SJSA1 (cell line): ENCODE measurements at places on chromosomes 12 and 14. TPM values are rescaled to one million over a fixed set of nuclear protein-coding genes. Genes with fewer than 3 reads are reported as not detected.

CCDC197 gene
- not detected in 2 replicates for total RNA-seq

GPR162 gene
- total RNA-seq = 0.16 TPM in 1 of 2 replicates, not detected in the other

ERP27 gene
- total RNA-seq = not detected in 2 replicates

DACT1 gene
- total RNA-seq = 1.7 and 3.2 TPM in 2 replicates

BHLHE41 gene
- total RNA-seq = 36.1 and 69.1 TPM in 2 replicates

TAS2R46 gene
- total RNA-seq = 0.89 and 6.9 TPM in 2 replicates

CDC42BPB gene
- total RNA-seq = 53.4 and 56.5 TPM in 2 replicates

KRT74 gene
- total RNA-seq = not detected in 2 replicates

PPP4R3A gene
- 34.6 and 61.8 TPM in 2 replicates for total RNA-seq

BCAT1 gene
- total RNA-seq = 102 and 107 TPM in 2 replicates

FOXN4 gene
- total RNA-seq = not detected in 2 replicates

GLIPR1 gene
- 34.4 and 81.5 TPM in 2 replicates for total RNA-seq

TAS2R8 gene
- not detected in 2 replicates for total RNA-seq

DICER1 gene
- total RNA-seq = 28.6 and 61.9 TPM in 2 replicates

ADAM21 gene
- total RNA-seq = 0.26 TPM in 1 of 2 replicates, not detected in the other

BMP4 gene
- total RNA-seq = 1.8 and 3.4 TPM in 2 replicates

RBM23 gene
- 67.8 and 86.9 TPM in 2 replicates for total RNA-seq

ITGA7 gene
- total RNA-seq = 0.24 TPM in 1 of 2 replicates, not detected in the other

GNG2 gene
- total RNA-seq = 13.1 and 23.2 TPM in 2 replicates

FOXM1 gene
- 55.9 and 66.4 TPM in 2 replicates for total RNA-seq

B4GALNT1 gene
- 841 and 950 TPM in 2 replicates for total RNA-seq

TAS2R50 gene
- 0.84 TPM in 1 of 2 replicates, not detected in the other for total RNA-seq

CTSG gene
- total RNA-seq = not detected in 2 replicates

CLEC9A gene
- not detected in 2 replicates for total RNA-seq

C12orf60 gene
- total RNA-seq = 0.53 and 1.4 TPM in 2 replicates

RGS6 gene
- not detected in 2 replicates for total RNA-seq

MLF2 gene
- total RNA-seq = 171 and 243 TPM in 2 replicates

NEUROD4 gene
- total RNA-seq = not detected in 2 replicates

NPAS3 gene
- total RNA-seq = 0.26 TPM in 1 of 2 replicates, not detected in the other

ACOT6 gene
- not detected in 2 replicates for total RNA-seq

PLA2G1B gene
- not detected in 2 replicates for total RNA-seq

ASCL1 gene
- total RNA-seq = not detected in 2 replicates

AQP6 gene
- not detected in 2 replicates for total RNA-seq

HHIPL1 gene
- total RNA-seq = 0.42 TPM in 1 of 2 replicates, not detected in the other

STON2 gene
- 0.08 TPM in 1 of 2 replicates, not detected in the other for total RNA-seq

NTF3 gene
- 0.81 and 1.7 TPM in 2 replicates for total RNA-seq

SERPINA12 gene
- not detected in 2 replicates for total RNA-seq

ACOT2 gene
- total RNA-seq = 31.5 and 40.4 TPM in 2 replicates

MYL2 gene
- not detected in 2 replicates for total RNA-seq

HCAR3 gene
- not detected in 2 replicates for total RNA-seq
